ENCODE measurements at places on chromosomes 1 and 21.

DNA sequence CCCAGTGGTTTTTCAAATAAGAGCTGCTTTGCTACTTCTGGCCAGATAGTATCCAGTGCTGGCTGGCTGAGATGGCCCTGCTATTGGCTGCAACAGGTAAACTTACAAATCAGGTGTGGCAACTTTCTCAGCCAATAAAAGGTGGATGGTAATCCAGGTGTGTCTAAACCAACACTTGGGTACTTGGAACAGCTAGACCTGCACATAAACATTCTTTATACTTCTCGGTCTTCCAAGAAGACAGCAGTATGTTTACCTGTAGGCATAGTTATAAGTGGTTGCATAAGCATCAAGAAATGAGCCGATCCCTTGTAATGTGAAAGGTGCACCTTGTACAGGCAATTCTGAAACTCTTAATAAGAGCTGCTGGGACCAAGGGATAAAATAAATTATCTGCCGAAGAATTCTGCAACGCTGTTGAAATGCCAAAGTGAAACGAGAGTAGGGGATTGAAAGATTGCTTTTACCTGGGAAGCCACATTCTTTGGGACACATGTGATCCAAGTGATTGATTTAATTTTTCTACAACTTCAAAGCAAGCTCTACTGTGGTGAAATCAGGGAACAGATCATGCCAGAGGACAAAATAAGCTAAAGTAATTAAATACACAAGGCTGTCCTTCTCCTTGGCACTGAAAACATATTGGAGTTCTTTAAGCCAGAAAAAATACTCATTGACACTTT is at the start of gene CLDN8:
Gene CLDN8 (minus strand): TSS at position 57 of the 683 bp plus-strand sequence. CDS start 172 bp downstream, outside the sequence.
- DNase-seq: no peak

DNA sequence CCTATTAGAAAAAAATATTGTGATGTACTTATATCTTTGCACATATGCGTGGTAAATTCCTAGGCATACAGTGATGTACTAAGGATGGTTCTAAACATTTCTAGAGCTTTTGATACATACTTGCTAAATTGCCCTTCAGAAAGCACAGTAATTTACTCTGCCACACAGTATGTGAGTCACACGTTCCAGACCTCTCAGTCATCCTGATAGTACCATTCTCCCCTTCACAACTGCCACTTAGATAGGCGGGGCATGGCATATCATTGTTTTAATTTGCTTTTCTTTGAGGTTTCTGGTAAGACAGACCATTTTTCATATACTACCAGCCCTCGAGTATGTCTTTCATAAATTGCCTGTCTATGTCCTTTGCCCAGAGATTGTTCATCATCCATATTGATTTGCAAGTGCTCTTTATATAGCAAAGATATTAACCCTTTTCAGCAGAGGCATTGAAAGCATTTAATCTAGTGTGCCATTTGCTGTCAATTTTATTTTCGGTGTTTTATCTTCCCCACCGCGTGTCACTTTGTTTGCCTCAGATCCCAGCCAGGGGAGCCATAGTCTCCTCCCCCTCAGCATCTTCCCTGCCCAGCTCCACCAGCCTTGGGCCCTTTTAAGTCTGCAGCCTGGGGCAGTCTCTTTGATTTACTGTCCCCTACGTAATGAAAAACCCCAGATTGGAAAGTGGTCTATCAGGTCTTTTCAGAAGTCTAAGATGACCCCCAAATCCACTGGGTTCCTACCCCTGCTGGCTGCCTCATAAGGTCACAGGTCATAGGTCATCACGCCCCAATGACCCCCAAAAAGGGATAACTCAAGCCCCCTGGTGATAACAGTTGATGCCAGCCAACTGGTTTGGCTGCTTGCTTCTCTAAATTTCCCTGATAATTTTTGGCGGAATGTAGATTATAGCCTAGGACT is 11.8 kb upstream of the PAX7 start:
- DNase-seq: no peak

DNA sequence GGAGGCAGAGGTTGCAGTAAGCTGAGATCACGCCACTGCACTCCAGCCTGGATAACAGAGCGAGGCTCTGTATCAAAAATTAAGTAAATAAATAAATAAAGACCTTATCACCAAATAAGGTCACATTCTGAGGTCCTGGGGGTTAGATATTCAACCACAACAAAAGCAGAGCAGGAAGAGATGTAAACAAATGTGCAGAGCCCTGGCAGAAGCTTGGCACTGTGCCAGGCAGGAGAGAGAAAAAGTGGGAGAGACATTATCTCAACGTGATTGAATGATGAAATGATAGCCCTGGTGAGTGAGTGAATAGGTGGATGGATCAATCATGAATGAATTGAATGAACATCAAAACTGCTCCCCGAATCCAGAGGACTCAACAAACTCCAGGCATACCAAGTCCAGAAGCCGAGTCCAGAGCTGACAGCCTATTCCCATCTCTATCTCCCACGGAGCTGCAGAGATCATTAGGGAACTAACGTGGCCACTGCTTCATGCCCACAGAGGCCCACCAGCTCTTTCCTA is 150.7 kb downstream of the TOMM20 start:
- no peak for DNase-seq

GRCh38 chr1:17525996-17526686 is 13.4 kb upstream of the ARHGEF10L start:
- no peak for DNase-seq

- DNase-seq: no peak
Observed at GRCh38 chr1:245684571-245684970, 529.8 kb downstream of the KIF26B start.

GRCh38 chr1:27574001-27574781 is 29.8 kb downstream of the AHDC1 start:
- DNase-seq: no peak

- no peak for DNase-seq
Observed at GRCh38 chr1:190373705-190374336, 103.8 kb downstream of the BRINP3 start.

- DNase-seq: no peak
Observed at GRCh38 chr21:25891596-25891995, 156.8 kb downstream of the GABPA start.

DNA sequence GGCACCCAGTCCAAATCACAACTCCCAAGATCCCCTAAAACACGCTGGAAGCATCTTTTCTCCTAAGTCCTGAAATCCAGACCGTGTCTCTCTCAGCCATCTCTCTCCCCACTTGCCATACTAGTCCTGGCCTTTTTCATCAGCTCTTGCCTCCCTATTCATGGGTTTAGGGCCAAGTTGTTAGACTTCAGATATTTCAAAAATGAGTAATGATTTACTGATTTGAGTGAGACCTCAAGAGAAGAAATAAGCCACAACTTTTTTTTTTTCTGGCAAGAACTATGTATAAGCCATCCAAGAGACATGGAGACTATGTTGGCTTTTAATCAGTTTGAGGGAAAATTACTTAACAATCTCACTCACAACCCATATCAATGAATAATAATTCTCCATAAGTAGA is 62.5 kb downstream of the TBX15 start:
- no peak for DNase-seq

GRCh38 chr1:212488436-212489283 is 55.9 kb downstream of the NENF start:
- no peak for DNase-seq

GRCh38 chr1:59391212-59392179 is 94.6 kb downstream of the FGGY start:
- DNase-seq: no peak

GRCh38 chr1:110760321-110760720 is 85.6 kb upstream of the KCNA3 start:
- no peak for DNase-seq

- no peak for DNase-seq
Observed at GRCh38 chr1:84505493-84506001, 639 bp upstream of the SPATA1 start.

DNA sequence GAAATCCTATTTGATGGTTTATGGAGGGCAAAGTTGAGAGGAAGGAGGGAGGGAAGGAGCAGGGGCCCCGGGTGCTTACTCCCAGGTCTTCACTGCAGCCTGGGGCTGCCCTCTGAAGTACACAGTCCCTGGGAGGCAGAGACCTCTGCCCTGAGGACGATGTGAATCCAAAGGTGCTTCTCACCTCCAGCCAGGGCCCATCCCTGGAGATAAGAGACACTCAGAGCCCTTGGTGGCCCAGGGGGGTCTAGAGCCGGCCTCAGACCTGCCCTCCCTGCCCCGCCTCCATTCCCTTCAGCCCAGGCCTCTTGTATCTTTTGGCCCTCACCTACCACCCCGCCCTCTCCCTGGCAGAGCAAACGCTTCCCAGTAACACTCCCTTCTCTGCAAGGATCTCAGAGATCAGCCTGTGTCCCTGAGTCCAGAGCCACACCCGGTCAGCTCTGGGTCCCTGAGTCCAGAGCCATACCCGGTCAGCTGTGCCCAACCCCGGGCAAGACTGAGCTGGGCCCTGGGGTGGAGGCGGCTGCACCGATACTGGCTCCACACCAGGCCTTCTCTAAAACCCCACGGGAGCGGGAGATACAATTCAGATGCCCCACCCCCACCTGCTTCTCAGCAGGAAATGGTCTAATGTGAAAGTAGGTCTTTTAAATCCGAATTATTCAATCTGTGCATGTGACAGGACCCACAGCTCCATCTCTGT is 3.6 kb upstream of the GNB1 start:
- DNase-seq: no peak

DNA sequence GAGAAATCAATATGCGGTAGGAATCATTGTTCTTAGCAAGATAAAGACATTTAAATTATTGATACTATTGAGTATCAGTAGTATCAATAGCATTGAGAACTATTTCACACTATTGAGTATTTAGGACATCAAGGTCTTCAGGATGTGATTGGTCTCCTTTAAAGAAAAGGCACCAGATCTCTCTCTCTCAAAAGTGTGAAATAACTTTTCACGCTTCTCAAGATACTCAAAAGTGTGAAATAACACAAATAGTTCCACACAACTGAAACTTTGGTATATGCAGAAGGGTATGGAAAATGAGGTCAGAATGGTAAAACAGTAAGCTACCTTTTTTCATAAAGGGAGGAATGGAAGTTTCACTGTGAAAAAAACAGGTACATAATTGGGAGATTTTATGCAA is 6.7 kb upstream of the PYHIN1 start:
- DNase-seq: no peak

DNA sequence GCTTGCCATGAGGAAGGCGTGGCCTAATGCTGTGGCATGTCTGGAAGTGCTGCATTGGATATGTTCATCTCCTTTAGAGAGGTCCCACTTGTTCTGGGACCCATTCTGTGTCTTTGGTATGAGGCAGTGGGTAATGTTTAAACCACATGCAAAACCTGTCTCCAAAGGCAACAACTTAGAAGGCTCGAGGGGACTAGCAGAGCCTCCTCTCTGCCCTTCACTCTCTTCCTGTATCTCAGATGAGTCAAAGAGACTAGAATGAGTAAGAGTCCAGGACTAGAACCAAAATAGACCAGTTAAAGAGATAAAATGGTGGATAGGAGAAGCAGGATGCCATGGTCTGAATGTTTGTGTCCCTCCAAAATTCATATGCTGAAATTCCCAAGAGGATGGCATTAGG is 220.8 kb upstream of the KIAA0040 start:
- no peak for DNase-seq

DNA sequence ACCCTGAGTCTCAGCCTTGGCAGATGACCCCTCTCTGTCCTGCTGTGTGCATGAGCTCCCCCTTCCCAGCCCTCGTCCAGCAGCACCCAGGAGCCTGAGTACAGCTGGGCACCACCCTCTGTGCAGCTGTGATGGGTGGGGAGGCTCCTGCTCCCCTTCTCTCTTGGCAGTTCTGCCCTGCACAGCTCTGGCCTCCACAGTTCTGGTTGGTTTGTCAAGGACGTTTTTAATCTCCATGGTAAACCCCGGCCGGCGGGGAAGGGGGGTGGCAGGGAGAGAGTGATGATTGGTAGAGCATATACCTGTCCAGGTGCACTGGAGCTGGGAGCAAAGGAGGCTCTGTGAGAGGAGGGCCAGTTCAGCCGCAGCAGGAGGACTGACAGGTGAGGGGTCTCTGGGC is at the start of gene CLCNKA:
Gene CLCNKA (plus strand): TSS at position 356 of the 400 bp plus-strand sequence. CDS start 584 bp downstream, outside the sequence.
- DNase-seq: no peak

- DNase-seq: no peak
Observed at GRCh38 chr21:46424039-46424591, 34.6 kb upstream of the DIP2A start.

DNA sequence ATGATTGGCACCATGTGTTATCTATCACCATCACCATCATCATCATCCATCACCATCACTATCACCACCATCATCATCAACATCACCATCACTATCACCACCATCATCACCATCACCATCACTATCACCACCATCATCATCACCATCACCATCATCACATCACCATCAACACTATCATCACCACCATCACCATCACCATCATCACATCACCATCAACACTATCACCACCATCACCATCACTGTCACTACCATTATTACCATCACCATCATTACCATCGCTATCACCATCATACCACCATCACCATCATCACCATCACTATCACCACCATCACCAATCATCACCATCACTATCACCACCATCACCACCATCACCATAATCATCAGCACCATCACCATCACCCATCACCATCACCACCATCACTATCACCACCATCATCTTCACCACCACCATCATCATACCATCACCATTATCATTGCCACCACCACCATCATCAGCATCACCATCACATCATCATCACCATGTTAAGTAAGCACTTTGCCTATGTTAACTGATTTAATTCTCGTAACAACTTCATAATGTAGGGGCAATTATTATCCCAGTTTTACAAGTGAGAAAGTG is 112.8 kb downstream of the LIPI start:
- no peak for DNase-seq

GRCh38 chr1:160954158-160955104 is at the start of gene ITLN2:
Gene ITLN2 (minus strand): TSS chr1:160954809. CDS start chr1:160954741, 68 bp downstream.
- DNase-seq: peak; percentile 25

GRCh38 chr1:42844592-42845140 is 1.7 kb upstream of the ZNF691 start:
- DNase-seq: no peak

GRCh38 chr1:197937381-197937780 is 20.2 kb downstream of the LHX9 start:
- no peak for DNase-seq

DNA sequence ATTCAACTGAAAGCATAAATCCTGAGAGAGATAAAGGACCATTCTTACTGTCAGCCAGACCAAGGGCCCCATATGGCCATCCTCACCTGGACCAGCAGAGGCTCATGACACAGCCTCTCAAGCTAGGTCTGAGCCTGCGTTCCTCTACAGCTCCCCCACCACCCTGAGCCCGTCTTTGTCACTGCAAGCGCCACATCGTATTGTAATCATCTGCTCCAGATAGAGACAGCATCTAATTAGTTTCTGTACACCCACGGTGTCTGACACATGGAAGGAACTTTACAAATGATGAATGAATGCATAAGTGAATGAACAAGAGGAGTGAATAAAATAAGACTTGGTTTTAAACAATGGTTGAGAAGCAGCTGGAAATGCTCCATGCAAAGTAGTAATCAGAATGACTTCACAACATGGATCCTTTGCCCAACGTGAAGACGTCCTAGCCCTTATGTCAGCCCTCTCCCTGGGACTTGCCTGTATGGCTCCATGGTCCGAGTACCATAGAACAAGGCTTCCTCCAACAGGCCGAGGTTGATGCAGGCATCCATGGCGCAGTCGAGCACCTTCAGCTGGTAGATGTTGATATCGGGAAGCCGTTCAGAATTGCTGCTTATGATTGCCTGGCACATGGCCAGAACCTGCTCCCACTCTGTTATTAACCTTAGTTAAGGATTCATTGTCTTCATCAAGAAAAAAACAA is 648.9 kb downstream of the SMYD3 start:
- no peak for DNase-seq
